Fibroblast of skin of left quadriceps (primary cell): ENCODE measurements at places on chromosomes 5 and 9.

DNA sequence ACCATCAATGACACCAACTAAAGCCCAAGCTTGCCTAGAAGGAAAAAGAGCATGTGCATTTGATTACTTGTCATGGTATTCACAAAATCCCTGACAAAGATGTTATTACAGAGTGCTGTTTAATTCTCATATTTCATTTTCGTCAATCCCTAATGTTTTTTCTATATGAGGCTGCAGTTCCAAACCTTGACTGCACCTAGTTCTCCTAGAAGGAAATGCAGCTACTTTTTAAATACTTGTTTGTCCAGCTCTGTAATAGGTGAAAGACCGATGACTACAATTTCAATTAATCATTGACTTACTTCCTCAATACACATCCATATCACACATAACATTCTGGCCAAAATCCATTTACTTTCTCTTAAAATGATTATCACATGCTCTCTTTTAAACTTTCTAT lies 28.1 kb downstream of the CEMIP2 start:
- DNase-seq, result no peak

GRCh38 chr5:178637356-178638074 lies 10.7 kb upstream of the CLK4 start:
- no peak for DNase-seq

GRCh38 chr5:176548967-176549444 lies at the start of gene CDHR2:
Gene CDHR2 (plus strand): TSS chr5:176549342. CDS start chr5:176565353, 16,011 bp downstream.
- no peak for DNase-seq

- peak; percentile 79 for DNase-seq
These were observed 15.0 kb downstream of the CYFIP2 start for GRCh38 chr5:157280927-157281326.

DNA sequence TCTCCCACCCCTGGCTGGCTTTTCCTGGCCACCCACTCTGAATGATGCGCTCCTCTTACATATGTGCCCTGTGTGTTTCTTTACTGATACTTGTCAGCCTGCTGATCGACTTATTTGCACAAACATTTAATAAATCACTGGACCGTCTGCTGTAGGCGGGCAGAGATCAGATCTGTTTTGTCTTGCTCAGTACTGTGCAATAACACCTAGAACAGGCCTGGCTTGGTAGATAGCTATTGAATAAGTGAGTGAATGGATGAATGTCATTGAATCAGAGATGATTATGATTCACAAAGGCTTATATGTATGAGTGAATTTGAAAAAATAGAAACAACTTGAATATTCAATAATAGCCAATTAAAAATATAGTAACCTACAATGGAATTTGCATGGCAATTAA lies 165.1 kb downstream of the RGS3 start:
- DNase-seq, result no peak

DNA sequence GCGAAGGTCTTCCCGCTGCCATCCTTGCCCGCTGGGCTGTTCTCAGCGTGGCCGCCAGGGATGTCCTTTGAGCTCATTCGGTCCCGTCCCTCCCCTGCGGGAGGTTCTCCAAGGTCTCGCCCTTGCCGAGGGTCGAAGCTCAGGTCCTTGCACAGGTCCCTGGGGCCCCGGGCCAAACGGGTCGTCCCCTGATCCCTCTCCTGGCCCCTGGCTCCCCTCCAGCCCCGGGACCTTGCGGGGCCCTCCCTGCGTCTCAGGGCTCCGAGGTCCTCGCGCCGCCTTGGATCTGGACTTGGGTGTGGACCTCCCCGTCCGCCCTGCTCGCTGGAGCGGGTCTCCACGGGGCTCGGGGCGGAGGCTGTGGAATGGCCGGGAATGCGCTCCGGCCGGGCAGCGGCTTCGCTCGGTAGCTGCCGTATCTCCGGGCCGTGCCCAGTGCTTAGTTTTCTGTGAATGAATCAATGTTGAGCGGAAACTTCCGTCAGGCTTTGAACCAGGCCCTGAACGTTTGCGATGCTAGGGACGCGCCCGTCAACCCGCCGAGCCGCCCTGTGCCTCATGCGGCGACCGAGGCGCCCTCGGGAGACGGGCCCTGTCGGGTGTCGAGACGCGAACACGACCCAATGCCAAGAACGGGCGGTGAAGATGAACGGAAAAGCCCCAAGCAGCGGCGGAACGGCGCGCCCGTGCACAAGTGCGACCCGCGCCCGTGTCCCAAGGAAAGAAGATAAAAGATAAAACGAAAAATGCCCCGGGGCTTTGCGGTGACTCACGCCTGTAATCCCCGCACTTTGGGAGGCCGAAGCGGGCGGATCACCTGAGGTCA lies 780 bp downstream of the RNU6ATAC start:
- DNase-seq, result no peak

- DNase-seq, result no peak
These were observed 136.0 kb upstream of the TBC1D2 start for GRCh38 chr9:98391406-98391805.

DNA sequence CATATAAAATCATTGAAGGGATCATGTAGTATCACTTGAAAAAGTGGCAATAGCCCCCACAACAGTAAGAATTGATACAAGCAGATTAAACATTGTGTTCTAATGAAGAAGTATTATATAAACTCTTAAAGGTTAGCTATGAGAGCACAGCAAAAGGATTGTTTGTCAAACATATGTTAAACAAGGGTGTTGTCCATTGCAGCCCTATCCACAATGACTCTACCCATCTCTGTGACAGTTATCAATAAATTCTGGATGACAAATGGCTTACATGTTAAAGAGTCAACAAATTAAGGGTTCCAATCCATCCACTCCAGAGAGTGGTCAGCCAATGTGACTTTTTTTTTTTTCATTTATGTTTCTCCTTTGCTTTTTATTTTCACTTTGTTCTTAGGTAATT lies 238.7 kb downstream of the SEMA5A start:
- no peak for DNase-seq

- DNase-seq, result no peak
These were observed 343.7 kb downstream of the SPOCK1 start for GRCh38 chr5:137155261-137156000.

- DNase-seq, result no peak
These were observed 176.4 kb upstream of the CCNG1 start for GRCh38 chr5:163260961-163261360.

DNA sequence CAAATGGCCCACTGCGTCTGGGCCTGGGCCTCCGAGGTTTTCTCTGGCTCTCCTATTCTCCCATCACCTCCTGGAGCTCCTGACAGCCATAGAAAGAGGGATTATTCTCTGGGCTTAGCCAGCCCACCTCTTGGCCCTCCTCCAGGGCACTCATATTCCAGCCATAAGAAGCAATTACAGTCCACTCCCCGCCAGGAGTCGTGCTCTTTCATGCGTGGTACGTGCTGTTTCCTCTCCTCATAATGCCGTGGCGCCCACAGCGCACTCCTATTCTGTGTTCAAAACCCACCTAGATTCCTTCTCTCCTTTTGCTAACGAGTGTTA lies 240.8 kb upstream of the ZNF462 start:
- no peak for DNase-seq

DNA sequence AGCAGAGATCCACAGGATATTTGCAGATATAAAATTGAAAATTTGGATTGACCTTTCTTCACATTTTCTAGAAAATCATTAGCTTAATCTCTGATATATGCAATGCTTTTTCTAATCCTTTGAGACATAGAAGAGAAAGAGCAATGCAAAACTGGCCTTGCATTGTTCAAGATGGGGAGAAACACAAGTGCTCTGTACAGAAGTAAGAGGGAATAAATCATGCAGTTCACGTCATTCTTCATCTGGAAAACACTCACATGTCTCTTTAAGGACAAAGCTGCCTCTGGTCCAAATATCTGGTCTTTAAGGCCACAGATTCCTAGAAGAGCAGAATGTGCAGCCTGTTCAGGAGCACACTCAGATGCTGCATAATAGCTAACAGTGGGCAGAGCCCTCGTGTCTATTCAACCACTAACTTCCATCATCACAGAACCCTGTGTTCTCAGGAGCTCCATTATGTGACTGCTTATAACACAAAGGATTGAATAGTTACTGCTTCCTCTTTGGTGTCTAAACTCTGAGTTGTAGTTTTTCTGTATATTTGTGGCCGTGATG lies 277.5 kb downstream of the PLK2 start:
- DNase-seq, result no peak

DNA sequence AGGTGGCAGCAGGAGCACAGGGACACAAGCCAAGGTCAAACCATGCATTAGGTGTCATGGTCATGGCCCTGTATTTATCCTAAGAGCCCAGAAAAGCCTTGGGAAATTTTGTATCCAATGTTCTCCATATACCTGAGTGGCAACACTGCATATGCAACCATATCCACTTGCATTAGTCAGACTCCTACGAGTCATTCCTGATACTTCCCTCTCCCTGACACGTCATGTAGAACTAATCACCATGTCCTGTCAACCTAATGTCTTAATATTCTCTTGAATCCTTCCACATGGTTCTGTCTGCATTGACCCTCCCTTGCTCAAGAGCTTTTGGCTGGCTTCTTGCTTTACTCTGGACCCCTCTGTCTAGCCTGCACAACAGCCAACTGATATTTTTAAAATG lies 9.4 kb downstream of the SCGB3A2 start:
- no peak for DNase-seq

DNA sequence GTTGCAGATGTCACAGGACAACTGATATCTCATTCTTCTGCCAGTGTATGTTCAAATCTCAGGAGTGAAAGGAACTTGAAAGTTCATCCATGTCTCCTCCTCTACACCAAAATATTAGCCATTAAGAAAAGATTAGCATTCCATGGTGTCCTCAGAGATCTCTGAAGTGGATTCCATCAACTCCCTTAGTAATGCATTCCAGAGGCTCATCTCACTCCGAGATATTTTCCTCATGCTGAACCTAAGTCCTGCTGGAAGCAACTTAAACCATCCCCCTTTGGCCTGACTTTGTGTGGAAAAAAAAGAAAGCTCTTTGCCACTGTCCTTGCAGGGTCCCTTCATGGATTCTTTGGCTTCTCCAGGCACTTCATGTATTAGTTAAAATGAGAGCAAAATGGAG lies 155.7 kb upstream of the ZNF462 start:
- no peak for DNase-seq

DNA sequence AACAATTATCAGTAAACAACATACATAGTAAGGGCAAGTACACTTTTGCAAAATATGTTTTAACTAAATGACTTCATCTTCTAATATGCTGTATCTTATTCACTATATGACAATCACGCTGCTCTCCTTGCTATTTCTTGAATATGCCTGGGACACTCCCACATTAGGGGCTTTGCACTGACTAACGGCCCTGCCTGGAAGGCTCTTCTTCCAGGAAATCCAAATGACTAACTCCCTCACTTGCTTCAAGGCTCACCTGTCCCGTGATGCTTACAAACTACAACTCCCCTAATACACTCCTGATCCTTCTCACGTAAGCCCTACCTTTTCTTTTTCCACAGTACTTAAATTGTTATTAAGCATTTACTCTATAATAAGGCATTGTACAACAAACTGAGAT lies 10.6 kb downstream of the ERP44 start:
- DNase-seq, result no peak

GRCh38 chr5:123456242-123456641 lies 33.0 kb upstream of the CEP120 start:
- no peak for DNase-seq

DNA sequence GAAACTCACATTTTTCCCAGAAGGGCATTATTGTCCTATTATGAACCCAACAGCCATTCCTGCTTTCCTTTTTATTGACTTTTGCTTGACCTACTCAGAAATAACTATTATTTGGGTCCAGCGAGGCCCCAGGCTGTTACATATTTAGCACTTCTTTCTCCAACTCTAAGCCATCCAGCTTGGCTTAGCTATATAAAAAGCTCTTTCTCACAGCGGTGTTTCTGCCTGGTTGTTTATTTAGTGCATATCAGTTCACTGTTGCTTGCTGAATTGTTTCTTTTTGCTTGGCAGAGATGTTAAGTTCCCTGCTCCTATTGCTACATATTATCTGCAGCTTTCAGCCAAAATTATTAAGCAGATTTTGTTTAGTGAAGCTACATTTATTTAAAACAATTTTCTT lies 1156.8 kb upstream of the SEMA6A start:
- no peak for DNase-seq

- no peak for DNase-seq
These were observed 576 bp downstream of the KIAA1958 start for GRCh38 chr9:112487008-112487798.

- no peak for DNase-seq
These were observed 89.1 kb downstream of the CRB2 start for GRCh38 chr9:123445116-123445515.

DNA sequence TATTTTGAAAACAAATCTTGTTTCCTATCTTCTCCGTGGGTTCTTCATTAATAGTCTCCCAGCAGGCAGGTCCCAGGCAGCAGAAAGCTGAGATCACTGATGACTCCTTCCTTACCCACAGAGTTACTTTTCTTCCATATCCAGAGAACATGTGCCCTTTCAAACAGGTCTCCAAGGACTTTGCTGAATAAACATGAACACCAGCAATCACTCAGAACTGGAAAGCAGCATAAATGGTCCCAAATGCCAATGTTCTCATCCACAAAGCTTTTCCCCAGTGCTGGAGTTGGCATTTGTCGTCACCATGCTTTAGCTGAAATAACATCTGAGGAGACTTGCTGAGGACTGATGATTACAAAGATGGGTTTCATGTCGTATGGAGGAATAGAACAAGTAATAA lies 134.0 kb downstream of the YIPF5 start:
- DNase-seq, result no peak

DNA sequence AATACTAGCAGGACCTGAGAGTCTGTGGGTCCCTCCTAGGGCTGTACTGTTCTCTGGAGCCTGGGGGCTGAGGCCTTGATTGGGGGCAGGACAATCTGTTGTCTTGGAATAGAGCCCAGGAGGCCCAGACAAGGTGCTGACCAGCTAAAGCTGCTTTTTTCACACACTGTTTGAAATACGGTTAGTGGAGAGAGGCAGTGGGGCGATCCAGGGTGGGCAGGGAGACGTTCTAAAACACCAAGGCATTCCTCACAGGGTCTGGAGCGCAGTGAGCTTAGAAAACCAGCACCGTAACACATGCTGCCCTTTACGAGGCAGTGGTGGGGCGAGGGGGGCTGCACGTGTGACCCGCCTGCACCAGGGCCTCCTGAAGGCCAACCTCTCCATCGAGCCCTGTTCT lies 55.1 kb downstream of the EHMT1 start:
- DNase-seq, result no peak

DNA sequence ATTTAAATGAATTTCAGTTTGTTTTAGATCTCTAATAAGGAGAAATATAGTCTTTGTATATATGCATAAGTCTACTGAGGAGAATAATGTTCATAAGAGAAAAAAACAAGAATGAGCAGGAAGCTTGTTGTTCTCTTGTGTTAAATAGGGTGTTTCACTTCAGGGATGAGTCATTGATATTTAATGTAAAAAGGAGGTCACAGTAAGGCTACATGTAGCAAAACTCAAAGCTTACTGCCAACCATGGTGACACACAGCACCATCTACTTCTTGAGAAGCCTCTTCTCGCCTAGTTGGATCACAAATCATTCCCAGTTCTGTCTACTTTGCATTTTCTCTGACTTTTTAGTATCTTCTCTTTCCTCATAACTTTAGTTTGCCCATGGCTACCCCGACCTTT lies 1466.0 kb upstream of the C9orf72 start:
- no peak for DNase-seq
